Spinal cord (tissue), 10 donors: ENCODE measurements at places on chromosomes 1 and 21. TPM values are rescaled to one million over a fixed set of nuclear protein-coding genes. Genes with fewer than 3 reads are reported as not detected.
A peak's percentile ranks its signal among the peaks of the same experiment; 100 is the strongest.

The EVA1B gene
- total RNA-seq: 8.0 TPM

The FYB2 gene
- total RNA-seq: 2.4 TPM

The DCDC2B gene
- 0.28 TPM for total RNA-seq

DNA sequence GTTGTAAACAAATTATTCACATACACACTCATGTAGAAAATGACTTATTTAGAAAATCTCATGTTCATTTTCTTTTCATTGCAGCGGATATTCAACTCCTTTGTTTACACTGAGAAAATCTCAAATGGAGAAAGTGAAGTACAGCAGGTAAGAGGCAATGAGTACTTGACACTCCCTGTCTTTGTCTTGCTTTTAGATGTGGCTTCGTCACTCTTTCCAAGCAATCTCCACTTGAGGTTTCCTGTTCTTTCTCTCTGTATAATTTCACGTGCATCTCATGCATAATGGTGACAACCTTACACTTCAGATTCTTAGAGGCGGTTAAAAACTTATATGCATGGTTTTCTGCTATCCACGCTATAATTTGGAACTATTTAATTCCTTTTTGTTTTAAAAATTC lies 80.6 kb downstream of the CACHD1 start:
- H3K36me3 ChIP-seq: peaks cover 2% of the 10 kb centered on the region
- H3K4me3 ChIP-seq: no peak overlapping the region
- no peak overlapping the region for H3K27ac ChIP-seq
- H3K4me1 ChIP-seq: peaks cover 3% of the 10 kb centered on the region
- no peaks in the 10 kb centered on the region for H3K27me3 ChIP-seq

DNA sequence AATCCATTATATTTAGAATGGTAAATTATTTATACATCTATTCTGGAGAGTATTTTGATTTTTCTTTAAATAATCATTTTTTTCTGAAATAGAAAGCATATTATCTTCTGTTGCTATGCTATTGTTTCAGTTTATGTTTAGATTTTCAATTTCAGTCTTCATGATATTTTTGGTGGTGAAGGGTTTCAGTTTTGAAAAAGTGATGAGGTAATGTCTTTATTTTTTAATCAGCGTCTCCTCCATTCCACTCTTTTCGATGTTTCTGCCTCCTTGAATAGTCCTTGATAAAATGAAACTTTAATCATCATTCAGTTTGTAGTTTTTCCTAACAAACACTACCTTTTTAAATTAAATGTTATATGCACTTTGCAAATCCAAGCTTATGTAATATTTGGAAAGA lies 428.6 kb downstream of the PTPRC start:
- H3K4me3 ChIP-seq: no peak overlapping the region
- H3K36me3 ChIP-seq: no peaks in the 10 kb centered on the region
- no peak for DNase-seq
- H3K4me1 ChIP-seq: no peaks in the 10 kb centered on the region
- no peak overlapping the region for H3K27ac ChIP-seq

DNA sequence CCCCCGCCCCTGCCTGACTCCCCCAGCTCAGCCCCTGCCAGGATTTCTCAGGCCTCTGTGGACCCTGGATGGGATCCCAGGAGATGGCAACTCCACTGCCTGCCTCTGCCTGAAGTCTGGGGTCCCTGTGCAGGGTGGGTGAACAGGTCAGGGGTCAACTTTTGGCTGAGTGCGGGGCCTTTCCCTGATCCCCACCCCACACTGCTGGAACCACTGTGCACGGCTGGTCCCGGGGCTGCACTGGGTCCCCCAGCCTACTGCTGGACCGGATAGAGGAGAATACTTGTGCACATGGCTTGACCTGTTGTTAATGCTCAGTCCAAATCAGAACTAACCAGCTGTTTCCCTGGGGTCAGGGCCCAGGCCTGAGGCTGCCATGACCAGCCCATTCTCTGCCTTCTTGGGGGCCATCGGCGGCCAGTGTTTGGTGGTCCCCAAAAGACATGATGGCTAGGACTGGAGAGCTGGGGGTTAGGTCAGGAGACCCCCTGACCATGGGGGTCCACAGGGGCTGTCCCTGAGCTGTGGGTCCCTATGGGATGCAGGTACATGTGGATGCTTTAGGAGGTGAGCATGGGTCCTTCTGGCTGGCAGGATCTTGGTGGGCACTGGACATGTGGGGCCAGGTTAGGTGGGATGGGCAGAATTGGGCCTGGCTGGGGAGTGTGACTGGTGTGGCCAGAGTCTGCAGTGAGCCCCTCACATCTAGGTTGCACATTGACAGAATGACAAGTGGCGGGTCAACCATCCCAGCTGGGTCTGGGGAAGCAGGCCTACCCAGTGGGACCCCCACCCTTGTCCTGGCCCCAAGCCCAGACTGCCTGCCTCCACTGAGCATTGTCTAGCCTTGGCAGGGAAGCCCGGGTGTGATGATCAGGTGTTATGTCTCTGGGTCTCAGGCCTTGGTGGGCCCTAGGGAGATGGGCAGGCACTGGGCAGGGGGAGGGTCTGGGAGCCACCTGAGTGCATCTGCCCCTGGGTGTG lies 19.0 kb upstream of the ZNF678 start:
- peaks cover 22% of the 10 kb centered on the region for H3K4me1 ChIP-seq
- H3K27me3 ChIP-seq: no peaks in the 10 kb centered on the region
- H3K36me3 ChIP-seq: no peaks in the 10 kb centered on the region
- no peak overlapping the region for H3K27ac ChIP-seq

- no peaks in the 10 kb centered on the region for H3K27me3 ChIP-seq
- no peaks in the 10 kb centered on the region for H3K36me3 ChIP-seq
- no peak overlapping the region for H3K4me3 ChIP-seq
- H3K27ac ChIP-seq: peak overlapping the region; percentile 1
These were observed 40.1 kb downstream of the SLC2A7 start for GRCh38 chr1:8985915-8986813.

DNA sequence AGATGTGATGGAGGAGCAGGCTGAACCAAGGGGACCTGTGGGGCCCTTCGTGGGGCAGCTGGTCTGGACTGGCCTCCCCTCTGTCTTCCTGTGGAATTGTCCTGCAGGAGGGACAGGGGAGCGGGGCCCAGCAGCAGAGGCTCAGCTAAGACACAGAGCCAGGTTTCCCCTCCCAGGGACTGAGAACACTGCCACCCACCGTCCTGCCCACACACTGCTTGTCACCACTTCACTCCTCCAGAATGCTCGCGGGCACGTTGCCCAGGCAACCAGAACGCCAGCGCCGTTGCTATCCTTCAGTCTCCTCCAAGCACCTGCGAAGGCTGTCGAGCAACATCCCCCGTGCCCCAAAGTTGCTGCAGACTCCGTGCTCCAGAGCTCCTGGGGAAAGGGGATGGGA lies 46.4 kb downstream of the AJAP1 start:
- no peaks in the 10 kb centered on the region for H3K27me3 ChIP-seq
- no peak overlapping the region for H3K27ac ChIP-seq
- peaks cover 65% of the 10 kb centered on the region for H3K4me1 ChIP-seq
- H3K4me3 ChIP-seq: no peak overlapping the region
- H3K36me3 ChIP-seq: peaks cover 8% of the 10 kb centered on the region
